Stimulated activated CD4-positive, alpha-beta T cell treated with anti-CD3 and anti-CD28 coated beads, Interleukin-2, amount 100 ng/mL, for 24 hours (primary cell): ENCODE measurements at places on chromosomes 3 and 15.
A peak's percentile ranks its signal among the peaks of the same experiment; 100 is the strongest.

DNA sequence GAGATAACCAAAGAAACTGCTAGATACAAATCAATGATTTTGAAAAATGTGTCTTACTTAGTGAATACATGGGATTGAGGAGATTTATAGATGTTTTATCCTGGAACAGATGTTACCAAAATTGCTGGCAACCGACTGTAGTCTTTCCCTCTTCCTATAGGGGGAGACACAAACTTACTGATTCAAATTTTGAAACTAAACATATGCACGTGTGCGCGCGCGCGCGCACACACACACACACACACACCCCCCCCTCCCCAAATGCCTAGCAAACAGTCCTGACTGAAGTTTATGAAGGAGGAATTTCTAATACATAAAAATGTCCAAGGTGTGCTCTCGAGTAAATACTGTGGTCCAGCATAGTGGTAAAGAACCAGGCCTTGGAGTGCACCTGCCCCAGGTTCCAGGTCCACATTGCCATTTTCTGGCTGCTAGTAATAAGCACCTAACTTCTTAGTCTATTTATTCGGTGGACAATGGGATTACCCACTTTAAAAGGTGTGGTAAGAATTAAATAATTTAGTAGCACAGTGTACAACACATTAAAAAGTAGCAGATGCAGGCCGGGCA, 18.5 kb upstream of the C3orf62 start:
- DNase-seq = peak; percentile 34

DNA sequence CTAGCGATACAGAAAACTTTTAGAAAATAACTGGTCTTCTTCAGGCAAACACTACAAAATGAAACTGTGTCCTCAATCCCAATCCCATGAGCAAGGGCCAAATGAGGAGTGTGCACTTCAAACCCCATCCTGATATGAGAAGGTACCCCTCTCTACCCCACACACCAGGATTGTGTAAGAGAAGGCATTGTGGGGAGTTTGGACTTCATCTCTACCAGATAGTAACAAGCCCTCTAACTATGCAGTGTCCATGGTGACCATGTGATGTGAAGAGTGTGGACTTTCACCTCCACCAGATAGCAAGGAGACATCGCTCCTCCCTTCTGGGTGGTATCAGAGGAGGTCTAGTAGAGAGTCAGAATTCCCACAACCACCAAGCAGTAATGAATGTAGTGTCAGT, 769.3 kb downstream of the MECOM start:
- no peak for DNase-seq

- no peak for DNase-seq
Observed at GRCh38 chr3:46112984-46113383, 85.7 kb upstream of the XCR1 start.

GRCh38 chr3:136642711-136643110, 109.5 kb downstream of the STAG1 start:
- no peak for DNase-seq

GRCh38 chr3:146177519-146177918, 16.5 kb upstream of the PLOD2 start:
- DNase-seq = no peak

- DNase-seq = no peak
Observed at GRCh38 chr3:171351676-171352075, 108.5 kb downstream of the TNIK start.

DNA sequence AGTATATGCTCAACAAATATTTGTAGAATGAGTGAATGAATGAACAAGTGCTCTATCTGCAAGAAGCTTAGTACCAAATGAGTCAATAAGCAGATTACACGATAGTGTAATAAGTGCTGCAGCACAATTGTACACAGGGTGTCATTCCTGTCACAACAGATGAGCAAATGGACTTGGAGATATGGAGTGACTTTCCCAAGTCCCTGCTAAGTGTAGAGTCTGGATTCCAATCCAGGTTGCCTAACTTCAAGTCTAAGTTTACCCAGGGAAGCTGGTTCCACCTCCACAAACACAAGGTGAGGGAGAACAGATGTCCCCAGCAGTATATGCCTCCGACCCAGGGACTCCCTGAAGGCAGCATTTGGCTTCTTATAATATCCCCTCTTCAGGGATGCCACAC, 77.7 kb upstream of the RAD18 start:
- DNase-seq = no peak

GRCh38 chr15:101120987-101121386, 130.9 kb downstream of the CHSY1 start:
- no peak for DNase-seq

- DNase-seq = no peak
Observed at GRCh38 chr15:77067691-77068367, 3.1 kb downstream of the TSPAN3 start.

DNA sequence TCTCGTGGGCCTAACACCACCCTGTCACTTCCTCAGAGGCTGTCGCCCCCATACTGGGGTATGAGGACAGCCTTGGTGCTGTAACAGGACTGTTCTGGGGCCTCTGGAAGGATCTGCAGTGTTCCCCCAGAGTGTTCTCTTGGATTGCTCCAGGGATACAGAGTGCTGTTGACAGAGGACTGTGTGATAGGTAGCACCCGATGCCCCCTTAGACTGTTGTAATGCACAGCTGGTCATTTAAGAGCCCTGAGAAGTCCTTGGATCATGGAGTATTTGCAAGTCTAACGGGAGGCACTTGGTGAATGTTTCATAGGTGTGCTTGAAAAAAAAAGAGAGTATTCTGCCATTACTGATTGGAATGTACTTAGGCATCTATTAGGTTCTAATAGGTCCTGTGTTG, 35.4 kb upstream of the UBE3A start:
- no peak for DNase-seq

- no peak for DNase-seq
Observed at GRCh38 chr15:79978260-79978654, 7.3 kb upstream of the BCL2A1 start.

DNA sequence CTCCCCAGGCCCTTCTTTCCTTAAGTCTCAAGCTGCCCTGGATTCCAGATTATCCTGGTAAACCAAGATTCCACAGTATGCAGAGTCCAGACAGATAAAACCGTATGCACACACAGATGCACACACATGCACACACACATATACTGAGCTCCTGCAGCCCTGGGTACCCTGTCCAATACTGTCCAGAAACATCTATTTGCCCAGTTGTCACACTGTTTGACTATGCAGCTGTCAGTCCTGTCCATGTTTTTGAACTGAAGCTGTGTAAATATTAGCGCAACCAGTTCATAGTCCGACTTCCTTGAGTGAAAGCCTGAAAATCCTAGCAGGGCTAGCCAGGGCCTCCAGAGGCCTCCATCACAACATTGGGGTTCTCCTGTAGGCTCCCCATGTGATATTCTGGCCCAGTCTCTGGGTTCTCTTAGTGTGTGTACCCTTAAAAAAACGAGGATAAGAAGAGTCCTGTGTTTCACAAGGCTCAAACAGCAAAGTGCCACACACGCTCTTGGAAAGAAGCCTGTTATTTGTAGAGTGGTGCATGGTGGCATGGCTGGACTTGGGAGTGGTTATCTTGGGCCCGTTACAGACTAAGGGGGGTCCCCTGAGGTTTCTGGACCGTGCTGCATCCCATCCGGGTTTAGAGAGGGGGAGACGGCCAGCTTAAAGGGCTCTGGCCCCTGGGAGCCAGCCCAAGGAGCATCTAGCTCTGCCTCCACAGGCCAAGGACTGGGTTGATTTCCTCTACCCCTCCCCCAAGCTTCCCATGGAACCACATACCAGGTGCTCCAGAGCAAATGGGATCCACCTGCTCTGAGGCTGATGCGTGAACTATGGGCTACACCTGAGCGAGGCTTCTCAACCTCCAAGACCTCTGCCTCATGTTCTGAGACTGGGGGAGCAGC, 108.3 kb downstream of the IQSEC1 start:
- no peak for DNase-seq

DNA sequence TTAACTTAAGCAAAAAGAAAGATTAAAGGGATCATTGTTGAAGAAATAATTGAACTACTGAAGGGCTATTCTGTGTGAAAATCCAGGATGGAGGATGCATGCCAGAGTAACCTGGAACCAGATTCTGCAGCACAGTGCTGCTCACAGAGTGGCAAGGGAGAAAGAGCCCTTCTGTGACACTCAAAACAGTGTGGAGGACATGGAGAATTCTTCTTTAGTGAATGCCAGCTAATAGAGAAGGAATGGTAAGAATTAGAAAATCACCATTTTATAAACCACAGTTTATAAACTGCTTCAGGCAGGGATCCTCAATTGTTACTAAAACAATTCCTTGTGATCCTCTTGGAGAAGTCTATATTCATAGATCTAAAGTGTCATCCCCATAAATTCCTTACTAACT, 70.4 kb upstream of the ARHGEF26 start:
- DNase-seq = no peak

- no peak for DNase-seq
Observed at GRCh38 chr3:185317674-185318073, 45.3 kb upstream of the MAP3K13 start.

GRCh38 chr15:39013262-39013661, 448.6 kb upstream of the RASGRP1 start:
- DNase-seq = no peak

- DNase-seq = no peak
Observed at GRCh38 chr3:178127221-178127620, 409.0 kb upstream of the KCNMB2 start.

DNA sequence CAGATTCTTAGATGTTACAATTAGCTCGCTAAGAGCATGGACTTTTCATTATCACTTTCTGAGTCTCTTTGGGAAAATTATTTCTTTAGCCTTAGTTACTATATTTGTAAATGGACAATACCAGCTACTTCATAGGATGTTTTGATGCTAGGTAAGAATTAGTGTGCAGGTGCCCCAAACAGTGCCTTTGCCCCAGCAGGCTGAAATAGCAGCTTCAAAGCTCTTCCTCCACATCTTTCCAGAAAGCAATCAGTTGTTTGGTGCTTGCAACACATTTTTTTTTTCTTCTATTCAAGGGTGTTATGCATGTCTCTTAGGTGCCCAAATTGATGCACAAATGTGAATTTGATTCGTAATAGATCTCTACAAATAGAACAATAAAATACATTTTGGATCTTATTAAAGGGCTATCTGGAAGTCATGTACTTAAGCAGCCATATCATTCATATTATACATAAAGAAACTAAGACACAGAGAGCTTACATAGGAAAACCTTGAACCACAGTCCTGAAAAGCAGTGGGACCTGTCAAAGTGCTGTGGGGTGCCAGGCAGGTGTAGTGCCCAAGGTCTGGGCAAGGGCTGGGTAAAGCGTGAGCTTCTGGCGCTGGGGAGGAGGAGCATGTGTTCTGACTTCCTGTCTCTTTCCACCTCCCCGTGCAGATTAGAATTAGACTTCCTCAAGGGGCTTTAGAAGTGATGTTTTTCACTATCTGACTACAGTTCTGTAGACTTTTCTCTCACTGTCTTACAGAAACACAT, 62.9 kb downstream of the FNDC3B start:
- DNase-seq = peak; percentile 27

DNA sequence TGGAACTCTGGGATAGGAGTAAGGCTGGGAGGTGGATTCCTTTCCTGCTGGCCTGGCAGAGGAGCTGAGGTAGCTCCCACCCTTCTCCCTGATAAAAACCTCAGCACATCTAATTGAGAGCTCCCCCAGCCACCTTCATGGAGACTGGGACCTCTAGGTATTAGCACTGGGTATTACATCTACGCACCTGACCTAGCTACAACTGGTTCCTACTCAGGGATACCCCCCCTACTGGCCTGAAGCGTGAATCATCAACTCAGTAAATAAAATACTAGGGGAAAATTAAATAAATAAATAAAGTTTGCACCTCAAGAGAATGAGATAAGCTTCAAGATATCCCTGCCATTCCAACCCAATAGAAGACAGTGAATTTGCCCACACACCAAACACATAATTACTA, 140.4 kb downstream of the NEK10 start:
- no peak for DNase-seq

- DNase-seq = no peak
Observed at GRCh38 chr15:88204584-88204983, 52.0 kb downstream of the NTRK3 start.

GRCh38 chr3:61669203-61669602, 107.8 kb downstream of the PTPRG start:
- DNase-seq = no peak

- DNase-seq = no peak
Observed at GRCh38 chr3:99579965-99580364, 58.4 kb upstream of the COL8A1 start.

- no peak for DNase-seq
Observed at GRCh38 chr3:69715204-69715603, 24.1 kb upstream of the MITF start.

DNA sequence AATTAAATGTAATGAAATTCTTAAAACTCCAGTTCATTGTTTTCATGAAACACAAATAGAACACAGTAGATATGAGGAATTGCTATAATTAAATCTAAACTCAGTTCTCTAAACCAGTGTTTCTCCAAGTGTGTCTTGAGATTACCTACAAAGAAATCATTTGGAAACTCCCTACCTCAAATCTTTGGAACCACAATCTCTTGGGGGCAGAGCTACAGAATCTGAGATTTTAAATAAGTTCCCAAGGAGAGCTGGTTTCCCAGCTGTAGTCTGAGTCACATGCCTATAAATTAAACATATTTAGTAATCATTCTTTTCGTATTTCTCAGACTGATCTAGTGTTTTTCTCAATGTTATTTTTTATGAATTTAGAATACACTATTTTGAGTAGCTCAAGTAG, 17.0 kb upstream of the ACTC1 start:
- no peak for DNase-seq

- no peak for DNase-seq
Observed at GRCh38 chr3:48431224-48432029, 1.5 kb upstream of the PLXNB1 start.

DNA sequence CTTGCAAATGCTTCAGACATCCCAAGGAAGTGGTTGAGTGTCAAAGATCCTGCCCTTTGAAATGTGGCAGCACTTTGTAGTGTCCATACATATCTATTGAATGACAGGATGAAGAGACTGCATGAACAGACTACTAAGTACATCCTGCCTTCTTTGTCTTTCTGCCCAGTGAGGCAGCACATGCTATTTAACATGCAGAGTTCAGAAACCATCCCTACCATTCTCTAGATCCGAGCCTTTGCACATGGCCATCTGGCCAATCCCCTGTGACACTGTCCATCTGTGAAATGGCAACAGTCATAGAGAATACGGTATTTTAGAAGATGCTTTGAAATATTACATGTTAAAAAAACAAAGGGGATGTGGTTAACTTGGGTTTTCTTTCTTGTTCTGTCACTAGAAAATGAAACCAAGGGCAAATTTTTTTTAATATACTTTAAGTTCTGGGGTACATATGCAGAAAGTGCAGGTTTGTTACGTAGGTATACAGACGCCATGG, 519.6 kb downstream of the NTRK3 start:
- DNase-seq = no peak

GRCh38 chr15:31556494-31557150, 230.0 kb downstream of the KLF13 start:
- no peak for DNase-seq

- DNase-seq = no peak
Observed at GRCh38 chr3:36911990-36912804, 32.7 kb downstream of the TRANK1 start.

DNA sequence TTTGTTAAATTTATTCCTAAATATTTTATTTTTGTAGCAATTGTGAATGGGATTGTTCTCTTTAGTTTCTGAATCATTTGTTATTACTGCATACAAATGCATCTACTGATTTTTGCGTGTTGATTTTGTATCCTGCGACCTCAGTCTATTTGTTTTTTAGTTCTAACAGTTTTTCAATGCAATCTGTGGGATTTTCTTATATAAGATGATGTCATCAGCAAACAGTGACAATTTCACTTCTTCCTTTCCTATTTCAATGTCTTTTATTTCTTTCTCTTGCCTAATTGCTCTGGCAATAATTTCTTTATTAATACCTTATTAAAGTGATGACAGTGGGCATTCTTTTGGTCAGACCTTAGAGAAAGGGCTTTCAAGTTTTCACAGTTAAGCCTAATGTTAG, 48.0 kb upstream of the CBLB start:
- no peak for DNase-seq

- DNase-seq = no peak
Observed at GRCh38 chr3:66464512-66464894, 36.3 kb downstream of the LRIG1 start.
